ENCODE measurements at places on chromosomes 6 and 20.

GRCh38 chr6:55994531-55994930 is 119.1 kb upstream of the BMP5 start:
- DNase-seq: no peak

GRCh38 chr6:157500022-157500421 is 119.0 kb downstream of the ZDHHC14 start:
- no peak for DNase-seq

DNA sequence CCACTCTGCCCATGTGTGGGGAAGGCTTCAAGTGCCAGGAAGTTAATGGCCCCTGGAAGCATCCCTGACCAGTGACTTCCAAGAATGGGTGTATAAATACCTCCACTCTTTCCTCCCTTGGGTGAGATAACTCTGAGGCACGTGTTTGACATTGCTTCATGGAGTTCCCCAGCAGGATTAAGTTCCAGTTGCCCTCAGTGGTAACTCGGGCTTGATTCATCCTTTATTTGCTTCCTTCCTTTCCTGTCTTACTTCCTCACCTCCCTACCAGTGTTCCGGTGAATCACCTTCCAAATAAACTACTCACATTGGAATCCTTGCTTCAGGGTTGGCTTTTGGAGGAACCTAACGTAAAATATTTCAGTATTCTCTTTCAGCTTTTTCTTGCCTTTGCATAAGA is 84.6 kb upstream of the JAG1 start:
- DNase-seq: no peak

GRCh38 chr6:37972994-37973757 is 153.6 kb downstream of the ZFAND3 start:
- DNase-seq: no peak

DNA sequence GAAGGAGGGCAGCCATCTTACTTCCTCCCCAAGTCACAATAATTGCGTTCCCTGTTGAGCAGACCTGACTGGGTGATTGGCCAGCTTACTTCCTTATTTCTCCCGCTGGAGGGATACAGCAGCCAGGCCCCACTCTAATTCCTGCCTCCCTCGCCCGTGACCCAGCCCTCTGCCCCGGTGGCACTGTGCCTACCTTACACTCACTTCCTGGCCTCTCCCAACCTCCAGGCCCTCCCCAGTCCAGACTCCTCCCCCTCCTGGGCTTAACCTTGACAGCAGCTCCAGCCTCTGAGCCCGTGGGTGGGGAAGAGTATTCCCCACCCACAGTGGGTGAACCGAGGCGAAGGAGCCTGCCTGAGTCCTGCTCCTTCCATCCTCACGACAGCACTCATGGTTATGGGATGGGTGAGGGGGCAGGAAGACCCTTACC is 3.0 kb downstream of the BAK1 start:
- no peak for DNase-seq

GRCh38 chr20:37502654-37503053 is 18.4 kb upstream of the NNAT start:
- no peak for DNase-seq

- no peak for DNase-seq
Measured at GRCh38 chr20:11993886-11994461, 76.3 kb downstream of the BTBD3 start.

- no peak for DNase-seq
Measured at GRCh38 chr6:31558631-31559500, 11.5 kb downstream of the NFKBIL1 start.

- DNase-seq: no peak
Measured at GRCh38 chr6:168939796-168940195, 313.9 kb downstream of the THBS2 start.

- DNase-seq: no peak
Measured at GRCh38 chr20:17568972-17569521, 828 bp upstream of the DSTN start.

GRCh38 chr20:32201977-32202363 is 5.6 kb downstream of the PLAGL2 start:
- DNase-seq: no peak

- DNase-seq: no peak
Measured at GRCh38 chr20:4082406-4083097, 67.2 kb upstream of the RNF24 start.

DNA sequence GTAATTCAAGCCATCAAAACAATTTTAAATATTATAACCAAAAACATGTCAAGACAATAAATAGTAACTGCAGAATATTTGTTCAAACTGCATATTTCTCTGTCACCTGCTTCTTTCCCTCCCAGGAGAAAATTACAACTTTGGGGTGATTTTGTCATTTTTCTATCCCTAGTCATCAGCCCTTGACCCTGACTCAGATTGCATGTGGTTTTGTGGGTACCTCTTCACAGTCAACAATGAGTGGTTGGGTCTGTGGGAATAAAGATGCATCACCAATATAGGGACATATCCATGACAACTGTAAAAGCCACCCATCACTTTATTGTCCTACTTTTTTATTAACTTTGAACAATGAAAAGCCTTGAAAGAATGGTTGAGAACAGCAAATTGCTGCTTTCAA is 7.3 kb downstream of the COL10A1 start:
- no peak for DNase-seq

DNA sequence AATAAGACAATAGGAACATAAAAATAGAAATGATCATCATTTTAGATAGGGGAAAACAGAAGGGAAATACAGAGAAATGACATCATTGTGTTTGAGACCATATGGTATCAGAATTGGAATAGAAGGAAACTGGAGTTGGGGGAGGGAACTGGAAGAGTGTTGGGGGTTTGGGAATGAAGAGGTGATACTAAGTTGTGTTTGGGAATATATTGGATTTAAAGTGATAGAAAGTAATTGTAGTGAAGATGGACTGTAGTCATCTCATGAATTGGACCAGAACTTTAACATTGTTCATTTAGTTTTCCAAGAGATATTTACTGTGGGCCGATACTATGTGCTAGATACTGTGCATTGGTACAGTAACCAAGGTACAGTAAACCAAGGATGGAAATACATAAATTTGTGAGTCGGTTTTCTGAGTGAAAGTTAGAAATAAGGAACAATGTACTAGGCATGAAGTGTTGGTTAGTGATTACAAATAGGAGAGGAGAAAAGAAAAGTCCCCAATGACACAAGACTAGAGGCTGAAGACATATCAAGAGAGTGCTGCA is 32.3 kb downstream of the KCNQ5 start:
- no peak for DNase-seq

Measured in cortex of kidney (tissue), 1 donor.